ENCODE measurements at places on chromosomes 12 and 14. TPM values are rescaled to one million over a fixed set of nuclear protein-coding genes. Genes with fewer than 3 reads are reported as not detected.
A peak's percentile ranks its signal among the peaks of the same experiment; 100 is the strongest.

DNA sequence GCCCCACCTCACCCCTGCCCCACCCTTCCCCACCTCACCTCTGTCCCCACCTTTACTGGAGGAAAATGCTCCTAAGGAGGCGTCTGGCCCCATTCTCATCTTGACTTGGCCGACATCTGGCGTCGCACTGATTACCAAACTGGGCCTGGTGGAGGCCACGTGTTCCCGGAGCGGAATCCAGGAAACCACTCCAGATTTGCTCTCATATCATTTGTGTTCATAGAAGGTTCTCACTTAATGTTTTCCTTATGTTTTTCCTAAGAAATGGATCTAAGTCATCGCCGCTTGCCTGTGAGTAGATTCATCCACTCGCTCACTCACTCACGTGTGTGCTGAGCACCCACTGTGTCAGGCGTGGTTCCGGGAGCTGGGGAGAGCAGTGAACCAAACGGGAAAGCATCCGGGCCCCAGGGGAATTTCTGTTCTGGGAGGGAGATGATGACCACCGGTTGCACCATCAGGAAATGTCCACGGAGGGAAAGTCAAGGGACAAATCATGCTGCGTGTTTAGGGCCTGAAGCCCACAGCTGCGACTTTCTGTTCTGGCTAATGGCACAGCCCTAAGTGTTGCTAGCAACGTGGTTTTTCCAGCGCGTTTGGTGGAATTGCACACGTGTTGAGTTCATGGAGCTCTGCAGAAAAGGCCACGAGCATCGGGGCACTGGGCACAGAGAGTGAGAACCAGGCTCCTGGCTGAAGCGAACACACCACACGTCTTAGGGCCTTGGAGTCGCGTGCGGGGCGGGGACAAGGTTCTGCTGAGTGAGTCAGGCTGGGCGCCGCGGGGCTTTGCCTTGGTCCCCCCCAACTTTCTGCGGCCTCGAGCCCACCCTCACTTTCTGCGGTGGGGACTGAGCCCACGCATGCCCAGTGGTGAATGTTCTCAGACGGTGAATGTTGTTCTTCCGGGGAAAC is 57.7 kb downstream of the ADGRD1 start:
- no peaks in the 10 kb centered on the region for H3K36me3 ChIP-seq
- H3K27ac ChIP-seq: peak overlapping the region; percentile 94
- peaks cover 17% of the 10 kb centered on the region for H3K4me1 ChIP-seq

- no peaks in the 10 kb centered on the region for H3K27me3 ChIP-seq
- H3K36me3 ChIP-seq: no peaks in the 10 kb centered on the region
- no peak for DNase-seq
- H3K4me3 ChIP-seq: no peak overlapping the region
- peaks cover 1% of the 10 kb centered on the region for H3K4me1 ChIP-seq
- no peak overlapping the region for H3K27ac ChIP-seq
Observed at GRCh38 chr14:49306152-49306751, 279.9 kb downstream of the RPS29 start.

DNA sequence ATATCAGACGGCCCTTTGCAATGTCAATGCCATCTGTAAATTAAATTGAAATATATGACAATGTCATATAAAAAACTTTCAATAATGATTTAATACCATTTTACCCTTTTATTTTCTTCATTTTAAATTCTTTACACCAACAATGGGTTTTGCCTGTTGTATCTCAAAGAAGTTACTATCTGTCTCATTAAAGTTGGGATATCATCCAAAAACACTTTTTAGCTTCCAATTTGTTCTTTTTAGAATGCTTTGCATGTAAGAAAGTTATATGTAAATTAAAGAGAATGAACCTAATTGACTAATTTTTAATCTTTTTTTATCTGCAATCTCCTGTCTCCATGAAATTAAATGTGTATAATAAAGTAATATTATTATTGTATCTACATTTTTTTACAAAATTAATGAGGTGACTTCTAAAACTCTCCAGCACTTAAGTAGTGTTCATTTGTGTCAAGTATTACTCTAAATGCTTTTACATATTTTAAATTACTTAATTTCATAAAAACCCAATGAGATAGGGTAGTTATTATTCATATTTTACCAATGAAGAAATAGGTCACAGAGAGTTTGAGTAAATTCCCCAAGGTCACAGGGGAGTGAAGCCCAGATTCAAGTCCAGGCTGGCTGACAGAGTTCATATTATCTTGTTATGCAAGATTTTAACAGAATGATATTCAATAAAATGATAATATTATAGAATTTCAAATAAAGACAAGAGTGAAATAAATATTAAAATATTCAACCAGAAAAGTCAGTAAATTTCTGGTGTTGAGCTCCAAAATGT is 673.0 kb upstream of the FLRT2 start:
- H3K27ac ChIP-seq: no peak overlapping the region
- no peaks in the 10 kb centered on the region for H3K36me3 ChIP-seq
- DNase-seq: no peak
- H3K4me1 ChIP-seq: no peaks in the 10 kb centered on the region
- no peak overlapping the region for H3K4me3 ChIP-seq

- no peaks in the 10 kb centered on the region for H3K27me3 ChIP-seq
- no peaks in the 10 kb centered on the region for H3K4me1 ChIP-seq
- no peaks in the 10 kb centered on the region for H3K36me3 ChIP-seq
- no peak for DNase-seq
Observed at GRCh38 chr12:87054226-87054625, 798.0 kb upstream of the MGAT4C start.

DNA sequence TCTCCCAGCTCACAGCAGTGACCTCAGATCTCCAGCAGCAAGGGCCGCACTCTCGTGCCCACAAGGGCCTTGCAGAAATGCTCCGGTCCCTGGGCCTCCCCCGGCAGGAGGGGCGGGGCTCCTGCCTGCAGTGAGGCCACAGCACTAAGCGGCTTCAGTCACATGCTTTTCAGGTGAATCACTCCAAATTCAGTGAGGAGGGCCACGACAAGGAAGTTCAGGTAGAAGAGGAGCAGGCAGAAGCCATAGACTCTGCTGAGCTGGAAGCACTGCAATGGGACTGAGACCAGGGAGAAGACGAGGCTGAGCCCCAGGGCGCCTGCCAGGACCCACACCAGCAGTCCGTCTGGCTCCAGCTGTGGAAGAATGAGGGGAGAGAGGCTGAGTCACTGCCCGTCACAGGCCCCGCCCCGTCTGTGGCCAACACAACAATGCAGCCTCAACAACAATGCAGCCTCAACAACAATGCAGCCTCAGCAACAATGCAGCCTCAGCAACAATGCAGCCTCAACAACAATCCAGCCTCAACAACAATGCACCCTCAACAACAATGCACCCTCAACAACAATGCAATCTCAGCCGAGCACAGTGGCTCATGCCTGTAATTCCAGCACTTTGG is 35.2 kb downstream of the SLC8B1 start:
- no peak overlapping the region for H3K27ac ChIP-seq
- peaks cover 21% of the 10 kb centered on the region for H3K4me1 ChIP-seq
- H3K36me3 ChIP-seq: peaks cover 3% of the 10 kb centered on the region
- no peak for DNase-seq
- H3K27me3 ChIP-seq: no peaks in the 10 kb centered on the region

DNA sequence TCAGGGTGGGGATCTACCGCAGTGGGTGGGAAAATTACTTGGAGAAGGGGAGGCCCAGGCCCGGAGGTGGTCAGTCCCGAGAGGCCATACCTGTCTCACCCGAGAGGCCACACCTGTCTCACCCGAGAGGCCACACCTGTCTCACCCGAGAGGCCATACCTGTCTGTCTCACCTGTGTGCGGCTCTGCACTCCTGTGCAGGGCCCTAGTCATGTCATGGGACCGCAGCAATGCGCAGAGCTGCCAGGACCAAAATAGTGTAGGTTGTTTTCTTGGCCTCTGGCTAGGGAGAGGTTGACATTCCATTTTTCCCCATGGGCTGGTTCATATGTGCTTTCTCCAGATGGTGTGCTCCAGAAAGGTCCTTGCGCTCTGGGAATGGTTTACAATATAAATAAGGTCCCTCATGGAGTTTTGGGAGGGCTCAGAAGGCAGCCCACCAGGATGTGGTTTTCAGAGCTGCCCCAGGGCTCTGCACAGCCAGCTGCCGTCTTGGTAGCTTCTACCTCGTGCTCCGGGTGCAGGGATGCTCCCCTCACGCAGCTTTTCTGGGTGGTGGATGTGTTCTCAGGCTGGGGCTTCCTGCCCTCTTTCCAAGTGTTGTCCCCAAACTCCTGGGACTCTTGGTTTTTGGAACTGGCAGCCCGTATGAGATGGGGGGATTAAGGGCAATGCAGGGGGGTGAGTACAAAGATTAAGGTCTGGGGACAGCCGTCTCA is 58.2 kb downstream of the CACNA1C start:
- H3K4me3 ChIP-seq: no peak overlapping the region
- no peaks in the 10 kb centered on the region for H3K4me1 ChIP-seq
- no peak for DNase-seq
- no peaks in the 10 kb centered on the region for H3K36me3 ChIP-seq
- H3K27ac ChIP-seq: no peak overlapping the region

DNA sequence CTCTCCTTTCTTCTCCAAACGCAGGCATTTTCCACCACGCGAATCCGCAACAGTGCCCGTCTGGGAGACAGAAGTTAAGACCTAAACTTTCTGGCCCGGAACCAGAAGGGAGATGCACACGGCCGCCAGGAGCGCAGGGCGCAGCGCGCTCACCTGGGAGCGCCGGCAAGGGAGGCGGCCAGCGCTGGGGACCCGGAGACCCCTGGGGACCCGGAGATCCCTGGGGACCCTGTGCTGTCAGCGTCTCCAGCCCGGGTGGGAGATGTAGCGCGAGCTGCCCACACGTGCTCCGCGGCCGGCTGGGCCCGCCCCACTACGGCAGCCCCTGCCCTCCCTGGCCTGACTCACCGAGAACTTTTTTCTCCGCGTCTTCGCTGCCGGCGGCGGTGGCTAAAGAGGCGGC is 620 bp downstream of the YBX3 start:
- peaks cover 5% of the 10 kb centered on the region for H3K4me1 ChIP-seq
- H3K27me3 ChIP-seq: peaks cover 9% of the 10 kb centered on the region
- peak overlapping the region; percentile 90 for H3K27ac ChIP-seq
- H3K4me3 ChIP-seq: peak overlapping the region; percentile 92
- no peaks in the 10 kb centered on the region for H3K36me3 ChIP-seq
- DNase-seq: peak; percentile 48

DNA sequence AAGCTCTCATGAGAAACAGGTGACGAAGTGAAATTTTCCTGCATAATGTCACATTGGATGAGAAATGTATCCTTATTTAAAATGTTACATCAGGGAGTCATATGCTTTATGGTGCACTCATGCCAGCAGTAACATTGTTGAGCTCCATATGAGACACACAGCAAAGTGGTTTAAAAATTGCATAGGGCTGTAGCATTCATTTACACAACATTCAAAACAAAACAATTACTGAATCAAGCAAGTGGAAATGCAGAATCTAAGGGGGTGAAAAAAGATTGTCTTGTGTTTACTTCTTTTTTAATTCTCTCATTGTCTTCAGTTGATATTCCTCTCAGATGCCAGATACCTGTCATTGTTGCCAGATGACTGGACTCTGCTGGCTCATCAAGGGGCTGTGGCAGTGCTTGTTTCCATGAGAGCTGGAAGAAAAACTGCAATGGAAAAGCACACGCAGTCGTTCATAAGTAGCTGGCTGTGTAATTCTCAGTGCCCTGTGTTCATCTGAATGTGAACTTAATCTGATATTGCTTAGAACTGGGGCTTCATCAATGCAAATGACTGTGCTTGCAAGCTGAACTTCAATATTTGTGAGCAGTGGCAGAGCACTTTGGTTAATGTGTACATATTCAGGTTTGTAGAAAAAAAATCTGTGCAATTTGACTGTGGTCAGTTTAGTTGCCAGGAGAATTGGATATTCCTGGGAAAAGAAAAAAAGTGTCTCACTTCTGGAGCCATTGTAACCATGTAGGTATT is 305.6 kb downstream of the RAD51B start:
- H3K36me3 ChIP-seq: no peaks in the 10 kb centered on the region
- peaks cover 7% of the 10 kb centered on the region for H3K4me1 ChIP-seq
- no peaks in the 10 kb centered on the region for H3K27me3 ChIP-seq
- no peak overlapping the region for H3K4me3 ChIP-seq

DNA sequence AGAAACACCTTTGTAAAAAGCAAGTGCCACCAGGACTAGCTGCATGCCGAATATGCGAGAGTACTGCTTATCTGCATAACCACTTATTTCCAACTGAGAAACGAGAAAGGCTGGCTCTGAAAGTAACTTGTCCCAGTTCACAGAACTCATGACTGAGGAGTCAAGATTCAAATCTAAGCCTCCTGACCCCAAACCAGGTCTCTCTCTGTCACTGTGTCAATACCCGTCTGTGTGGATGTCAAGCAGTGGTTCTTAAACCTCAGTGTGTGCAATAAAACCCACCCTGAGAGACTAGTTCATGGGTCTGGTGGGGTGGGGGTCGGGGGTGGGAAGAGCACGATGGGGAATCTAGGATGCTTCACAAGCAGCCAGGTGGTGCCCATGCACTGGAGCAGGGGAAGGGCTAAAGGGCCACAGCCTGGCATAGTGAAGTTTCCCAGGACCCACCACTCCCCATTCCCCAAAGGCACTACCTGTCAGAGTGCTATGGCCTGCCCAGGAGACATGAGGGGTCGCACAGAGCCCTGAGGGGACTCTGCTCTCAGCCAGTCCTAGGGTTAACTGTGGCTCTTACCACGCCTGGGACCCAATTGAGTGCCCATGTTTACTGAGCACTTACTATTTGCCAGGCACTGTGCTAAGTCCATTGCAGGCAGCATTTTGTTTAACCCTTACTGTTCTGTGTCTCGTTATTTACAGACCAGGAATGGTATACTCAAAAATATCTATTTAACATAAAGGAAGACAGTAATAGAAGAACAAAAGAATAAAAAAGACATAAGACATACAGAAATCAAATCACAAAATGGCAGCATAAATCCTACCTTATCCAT is 33.4 kb upstream of the PNMA1 start:
- no peaks in the 10 kb centered on the region for H3K36me3 ChIP-seq
- peaks cover 72% of the 10 kb centered on the region for H3K4me1 ChIP-seq
- no peaks in the 10 kb centered on the region for H3K27me3 ChIP-seq
- DNase-seq: no peak
- no peak overlapping the region for H3K4me3 ChIP-seq
- H3K27ac ChIP-seq: no peak overlapping the region

GRCh38 chr14:68882235-68882634 is 89.4 kb upstream of the ZFP36L1 start:
- peaks cover 12% of the 10 kb centered on the region for H3K4me1 ChIP-seq
- DNase-seq: no peak
- no peak overlapping the region for H3K4me3 ChIP-seq
- peaks cover 75% of the 10 kb centered on the region for H3K36me3 ChIP-seq
- no peak overlapping the region for H3K27ac ChIP-seq
- no peaks in the 10 kb centered on the region for H3K27me3 ChIP-seq

The C12orf50 gene
- total RNA-seq: not detected

The PLBD1 gene
- total RNA-seq: 7.5 TPM

The B4GALNT3 gene
- 0.25 TPM for total RNA-seq

The TMEM117 gene
- total RNA-seq: 5.0 TPM

The PRPH gene
- total RNA-seq: not detected

The PPP1R13B gene
- total RNA-seq: 15.1 TPM

Data from liver (tissue), 10 donors.